ENCODE measurements at places on chromosomes 2 and 18. TPM values are rescaled to one million over a fixed set of nuclear protein-coding genes. Genes with fewer than 3 reads are reported as not detected.

AKAIN1 gene
- not detected for total RNA-seq

DCC gene
- 0.24 TPM for total RNA-seq

CABYR gene
- 16.3 TPM for total RNA-seq

RIT2 gene
- total RNA-seq: not detected

DNA sequence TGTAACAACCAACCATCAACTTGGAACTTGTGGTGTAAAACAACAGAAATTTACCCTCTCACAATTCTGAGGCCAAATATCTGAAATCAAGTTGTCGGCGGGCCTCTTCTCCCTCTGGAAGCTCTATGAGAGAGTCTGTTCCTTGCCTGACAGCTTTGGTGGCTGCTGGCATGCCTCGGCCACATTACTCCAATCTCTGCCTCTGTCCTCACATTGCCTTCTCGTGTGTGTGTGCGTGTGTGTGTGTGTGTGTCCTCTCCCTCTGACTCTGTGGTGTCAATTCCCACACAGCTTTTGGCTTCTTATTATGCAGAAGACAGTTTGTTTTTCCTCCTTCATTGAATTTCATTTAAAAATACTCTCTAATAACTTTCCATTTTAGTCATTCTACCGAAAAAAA, 50.4 kb downstream of the ZDBF2 start:
- DNase-seq: no peak

DNA sequence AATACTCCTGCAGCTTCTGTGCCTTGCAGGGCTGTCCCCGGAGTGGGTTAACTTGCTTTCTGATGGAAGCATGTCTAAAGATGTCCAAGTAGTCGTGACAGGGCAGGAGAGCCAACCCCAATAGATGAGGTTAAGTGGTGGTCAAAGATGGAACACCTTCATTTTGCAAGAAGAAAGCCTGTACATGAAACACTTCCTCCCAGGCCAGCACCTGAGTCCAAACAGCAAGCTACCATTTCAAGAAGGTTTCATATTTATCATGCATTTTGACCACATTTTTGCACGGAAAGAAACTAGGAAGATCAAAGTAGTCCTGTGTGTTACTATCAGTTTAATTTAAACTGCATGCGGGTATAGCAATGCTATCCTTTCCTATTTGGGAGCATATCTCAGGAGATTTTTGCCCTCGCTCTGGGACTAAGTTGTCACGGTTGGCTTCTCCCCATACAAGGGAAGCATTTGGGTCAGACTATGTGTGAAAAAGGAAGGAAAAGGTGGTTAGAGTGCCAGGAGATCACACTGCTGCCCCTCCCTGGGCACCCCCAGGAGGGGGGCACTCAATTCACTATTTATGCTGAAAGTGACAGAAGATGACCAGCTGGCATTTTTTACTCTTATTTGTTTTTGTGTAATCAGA, 187.6 kb downstream of the ZNF521 start:
- DNase-seq: no peak

DNA sequence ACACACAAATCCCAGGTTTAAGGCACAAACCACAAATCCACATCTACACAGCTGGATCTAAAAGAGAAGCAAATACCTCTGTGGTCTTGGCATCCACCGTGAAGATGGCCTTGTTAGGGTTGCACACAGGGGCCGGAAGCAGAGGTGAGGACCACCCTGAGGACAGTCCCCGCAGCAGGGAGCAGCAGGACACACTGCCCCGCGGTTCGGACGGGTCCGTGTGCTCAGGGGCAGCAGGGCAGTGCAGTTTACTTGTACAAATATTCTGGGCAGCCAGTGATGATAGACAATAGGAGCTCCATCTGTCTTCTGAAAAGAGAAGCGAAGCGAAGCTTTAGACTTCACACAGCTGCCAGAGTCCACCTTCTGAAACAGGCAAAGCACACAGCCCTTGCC, 8.8 kb downstream of the PASK start:
- DNase-seq: no peak

- no peak for DNase-seq
Measured at GRCh38 chr2:169772651-169773050, 26.0 kb upstream of the SSB start.

DNA sequence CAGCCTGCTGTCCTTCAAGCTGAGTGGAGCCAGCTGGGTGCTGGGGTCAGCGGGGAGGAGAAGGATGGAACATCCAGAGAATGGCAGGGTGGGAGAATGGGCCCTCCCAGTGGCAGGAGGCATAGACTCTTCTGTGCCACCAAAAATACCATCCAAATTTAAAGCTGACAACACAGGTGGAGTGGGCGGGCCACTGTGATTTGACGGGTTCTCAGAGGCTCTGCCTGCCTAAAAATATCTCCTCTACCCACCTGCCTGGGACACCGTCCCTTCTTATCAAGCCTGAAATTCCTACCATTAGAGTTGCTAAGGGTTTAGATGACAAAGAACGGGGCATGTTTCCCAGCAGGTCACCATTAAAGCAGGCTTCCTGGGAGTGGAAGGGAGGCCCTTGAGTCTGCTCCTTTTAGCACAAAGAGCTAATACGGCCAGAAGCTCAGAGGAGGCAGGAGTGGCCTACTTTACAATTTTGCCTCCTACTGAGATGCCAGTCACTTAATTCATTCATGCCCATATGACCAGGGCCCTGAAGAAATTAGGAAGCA, 19.8 kb upstream of the MARCHF4 start:
- DNase-seq: no peak

DNA sequence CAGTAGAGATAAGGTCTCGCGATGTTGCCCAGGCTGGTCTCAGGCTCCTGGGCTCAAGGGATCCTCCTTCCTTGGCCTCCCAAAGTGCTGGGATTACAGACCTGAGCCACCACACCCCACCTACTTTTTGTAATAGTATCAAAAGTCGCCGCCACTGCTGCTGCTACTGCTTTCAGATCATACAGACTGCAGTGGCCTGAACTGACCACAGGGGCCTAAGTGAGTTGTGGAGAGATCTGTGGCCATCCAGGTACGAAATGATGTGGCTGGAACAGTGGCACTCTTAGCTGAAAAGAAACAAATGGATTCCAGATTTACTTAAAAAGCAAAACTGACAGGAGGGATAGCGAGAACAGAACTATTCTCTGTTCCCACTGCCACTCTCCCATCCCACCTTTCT, 32.9 kb upstream of the POMC start:
- no peak for DNase-seq

DNA sequence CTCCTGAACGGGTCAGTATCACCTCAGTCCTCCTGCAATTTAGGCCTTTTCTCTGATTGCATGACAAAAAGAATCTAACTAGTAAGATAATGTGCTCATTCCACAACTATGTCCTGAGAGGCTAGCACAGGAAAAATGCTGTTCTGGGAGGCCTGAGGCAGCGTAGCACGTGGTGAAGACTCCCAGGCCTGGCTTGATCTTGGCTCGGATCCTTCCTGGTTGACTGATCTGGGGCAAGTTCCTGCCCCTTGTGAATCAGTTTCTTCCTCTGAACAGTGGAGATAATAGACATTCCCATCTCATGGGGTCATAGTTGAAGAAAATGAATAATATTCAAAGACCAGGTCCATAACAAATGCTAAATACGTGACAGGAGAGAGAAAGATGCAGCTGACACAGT, 12.3 kb downstream of the FBLN7 start:
- DNase-seq: no peak

DNA sequence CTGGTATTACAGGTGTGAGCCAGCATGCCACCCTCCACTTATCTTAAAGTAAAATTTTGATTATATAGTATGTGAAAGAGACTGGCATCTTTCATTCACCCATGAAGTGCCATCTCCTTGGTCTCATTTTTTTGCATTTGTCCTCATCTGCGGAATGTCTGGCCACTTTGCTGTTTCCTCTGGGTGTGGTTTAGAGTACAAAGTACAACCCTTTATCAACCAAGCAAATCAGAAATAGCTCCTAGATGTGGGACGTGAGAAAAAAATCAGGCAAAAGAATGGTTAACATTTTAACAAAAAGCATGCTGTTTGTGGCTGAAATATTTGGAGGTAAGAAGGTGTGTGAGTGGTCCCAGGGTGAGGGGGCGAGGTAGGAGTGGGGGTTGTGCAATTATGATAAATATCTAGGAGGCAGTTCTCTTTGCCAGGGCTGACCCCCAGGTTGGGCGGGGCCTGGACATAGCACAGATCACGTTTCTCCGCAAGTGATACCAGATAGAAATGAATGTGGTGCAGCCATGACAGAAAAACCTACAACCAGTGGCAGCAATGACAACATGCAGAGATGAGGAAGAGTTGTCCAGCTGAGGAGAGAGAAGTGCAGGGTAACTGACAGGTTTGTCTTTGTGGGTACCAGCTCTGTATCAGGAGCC, 115.8 kb upstream of the SERTAD2 start:
- no peak for DNase-seq

GRCh38 chr18:28963481-28963880, 786.6 kb upstream of the CDH2 start:
- DNase-seq: no peak

Data from A172 (cell line).